EH (cell line): ENCODE measurements at places on chromosomes 1 and 21.

DNA sequence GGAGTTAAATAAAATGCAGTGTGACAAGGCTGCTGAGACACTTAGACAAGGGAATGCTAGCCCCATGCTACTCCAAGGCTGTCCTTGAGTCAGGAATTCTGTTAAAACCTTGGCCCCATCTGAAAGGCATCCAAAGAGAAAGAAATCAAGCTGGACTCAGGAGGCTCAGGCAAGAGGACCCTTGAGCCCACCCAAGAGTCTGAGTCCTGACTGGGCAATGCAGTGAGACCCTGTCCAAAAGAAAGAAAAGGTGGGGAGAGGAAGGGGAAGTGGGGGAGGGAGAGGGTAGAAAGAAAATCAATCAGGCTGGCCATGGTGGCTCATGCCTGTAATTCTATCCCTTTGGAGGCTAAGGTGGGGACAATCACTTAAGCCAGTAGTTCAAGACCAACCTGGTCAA lies 26.7 kb downstream of the CLSTN1 start:
- DNase-seq, result no peak

DNA sequence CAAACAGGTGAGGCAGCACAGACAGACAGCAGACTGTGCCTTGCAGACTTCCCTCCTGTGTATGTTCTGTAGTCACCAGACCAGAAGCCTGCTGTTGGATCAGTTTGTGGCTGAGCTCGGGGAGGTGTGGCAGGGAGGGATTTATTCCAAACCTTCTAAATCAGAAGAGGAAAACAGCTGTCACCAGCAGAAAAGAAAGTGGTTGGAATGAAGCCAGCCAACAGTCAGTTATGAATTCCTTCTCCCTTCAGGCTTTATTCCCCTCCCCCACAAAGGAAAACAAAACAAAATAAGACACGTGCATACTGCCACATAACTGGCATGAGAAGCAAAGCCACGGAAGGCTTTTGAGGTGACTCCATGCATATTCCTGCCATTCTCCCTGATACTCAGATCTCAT lies 19.0 kb upstream of the PIGV start:
- DNase-seq, result peak; percentile 94

DNA sequence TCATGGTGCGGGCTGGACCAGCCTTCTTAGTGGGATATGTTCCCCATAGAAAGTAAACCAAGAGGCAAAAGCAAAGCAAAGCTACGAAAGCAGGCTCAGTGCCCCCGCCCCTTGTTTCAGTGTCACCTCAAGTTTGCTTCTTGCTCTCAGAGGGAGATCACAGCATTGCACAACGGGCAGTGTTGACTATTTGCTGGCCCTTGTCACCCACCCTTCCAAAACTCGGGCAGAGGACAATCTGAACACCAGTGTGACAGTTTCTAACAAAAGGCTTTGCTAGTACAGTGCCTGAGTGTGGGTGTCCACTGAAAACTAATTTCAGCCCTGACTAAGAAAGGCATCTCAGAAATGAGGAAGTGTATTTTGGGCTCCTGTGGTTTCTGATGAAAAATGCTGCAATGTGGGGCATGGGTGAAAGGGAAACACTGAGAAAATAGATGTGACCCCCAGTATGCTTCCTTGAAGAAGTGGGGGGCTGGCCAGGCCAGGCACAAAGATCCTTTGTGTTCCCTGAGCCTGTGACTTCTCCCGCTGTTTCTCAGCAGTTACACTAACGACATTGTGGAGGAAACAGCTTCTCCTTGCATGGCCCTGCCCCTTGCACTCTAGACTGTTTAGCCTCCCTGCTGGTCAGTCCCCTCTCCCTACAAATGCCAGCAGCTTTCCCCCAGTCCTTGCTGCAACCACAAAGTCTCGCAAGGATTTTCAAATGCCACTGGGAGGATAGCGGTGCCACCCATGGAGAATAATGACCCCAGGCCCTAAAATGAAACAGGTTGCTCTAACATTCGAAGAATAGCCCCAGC lies 33.3 kb upstream of the KCNE1 start:
- DNase-seq, result peak; percentile 93

GRCh38 chr1:2783069-2783434 lies 18.4 kb downstream of the TTC34 start:
- no peak for DNase-seq

- DNase-seq, result no peak
These were observed 94.5 kb upstream of the LPGAT1 start for GRCh38 chr1:211925016-211925415.
